CD4-positive, CD25-positive, alpha-beta regulatory T cell (primary cell): ENCODE measurements at places on chromosomes 5 and 9. TPM values are rescaled to one million over a fixed set of nuclear protein-coding genes. Genes with fewer than 3 reads are reported as not detected.

- no peak overlapping the region for H3K4me3 ChIP-seq
- H3K4me1 ChIP-seq: no peaks in the 10 kb centered on the region
- H3K27ac ChIP-seq: no peak overlapping the region
- DNase-seq: peak; percentile 62
- no peaks in the 10 kb centered on the region for H3K36me3 ChIP-seq
These were observed 51.0 kb downstream of the FKTN start for GRCh38 chr9:105608721-105609598.

MARVELD2 gene
- 0.52 TPM for total RNA-seq

DNA sequence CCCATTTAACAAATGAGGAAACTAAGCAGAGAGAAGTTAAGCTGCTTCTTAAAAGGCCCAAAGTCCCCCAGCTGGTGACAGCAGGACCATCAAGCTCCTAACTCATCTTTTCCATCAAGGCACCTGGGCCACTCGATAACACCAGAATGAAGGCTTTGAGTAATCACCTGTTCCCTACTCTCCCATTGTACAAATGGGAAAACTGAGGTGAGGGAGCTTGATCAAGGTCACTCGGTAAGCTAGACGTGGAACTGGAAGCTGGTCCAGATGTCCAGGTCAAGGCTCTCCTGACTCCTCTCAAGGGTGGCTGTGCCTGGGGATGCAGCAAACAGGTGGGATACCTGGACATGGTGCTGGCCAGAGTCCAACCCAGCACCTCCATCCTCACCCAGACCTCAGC, 90.6 kb upstream of the SHB start:
- DNase-seq: no peak
- H3K4me1 ChIP-seq: no peaks in the 10 kb centered on the region
- no peaks in the 10 kb centered on the region for H3K27me3 ChIP-seq
- H3K4me3 ChIP-seq: no peak overlapping the region

SHOC1 gene
- not detected for total RNA-seq

DNA sequence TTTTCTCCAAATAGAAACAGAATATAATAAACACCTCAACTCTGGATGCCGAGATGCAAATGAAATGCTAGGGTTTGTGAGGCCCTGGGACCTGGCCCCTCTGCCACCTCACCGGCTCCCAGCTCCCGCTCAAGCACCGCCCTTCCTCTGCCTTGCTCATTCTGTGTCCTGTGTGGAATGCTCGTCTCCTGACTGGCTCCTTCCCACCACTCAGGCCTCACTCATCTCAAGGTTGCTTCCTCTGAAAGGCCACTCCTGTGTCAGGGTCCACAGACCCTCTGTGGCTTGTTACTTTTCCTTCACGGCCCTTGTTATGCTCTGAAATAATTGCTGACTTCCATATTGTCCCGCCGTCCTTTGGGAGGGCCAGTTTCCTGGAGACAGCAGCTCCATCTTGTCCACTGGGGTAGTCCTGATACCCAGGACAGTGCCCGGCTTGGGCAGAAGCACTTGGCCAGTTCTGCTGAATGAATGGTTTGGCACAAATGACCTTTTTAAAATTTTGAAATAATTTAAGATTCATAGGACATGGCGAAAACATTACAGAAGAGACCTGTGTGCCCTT, 15.4 kb downstream of the RNF44 start:
- no peaks in the 10 kb centered on the region for H3K4me1 ChIP-seq
- H3K27ac ChIP-seq: no peak overlapping the region
- no peak overlapping the region for H3K4me3 ChIP-seq
- no peaks in the 10 kb centered on the region for H3K36me3 ChIP-seq
- H3K27me3 ChIP-seq: no peaks in the 10 kb centered on the region
- DNase-seq: no peak
